ENCODE measurements at places on chromosomes 13 and 19.
A peak's percentile ranks its signal among the peaks of the same experiment; 100 is the strongest.

- DNase-seq, result no peak
Measured at GRCh38 chr13:24167666-24168391, 7.3 kb downstream of the SPATA13 start.

GRCh38 chr19:43582495-43582894 is 6.9 kb downstream of the PINLYP start:
- no peak for DNase-seq

DNA sequence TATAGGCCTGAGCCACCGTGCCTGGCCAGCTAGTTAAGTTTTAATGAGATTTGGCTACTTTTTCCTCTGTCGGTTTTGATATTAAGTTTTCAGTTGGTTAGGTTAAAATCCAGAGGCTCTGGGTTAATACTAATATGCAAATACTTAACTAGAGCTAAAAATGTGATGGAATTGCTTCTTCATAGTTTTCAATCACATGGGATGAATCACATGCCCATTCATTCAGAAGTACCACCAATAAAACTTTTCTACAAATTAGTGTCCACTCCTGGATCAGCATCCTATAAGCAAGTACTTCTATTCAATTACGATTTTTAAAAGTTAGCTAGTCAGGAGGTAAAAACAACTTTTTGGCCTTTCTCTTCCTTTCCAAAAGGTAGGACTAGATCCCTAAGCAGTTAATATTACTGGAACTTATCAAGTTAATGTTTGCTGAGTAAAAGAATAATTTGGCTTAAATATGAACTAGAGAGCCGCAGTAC is 4.3 kb downstream of the SLC25A30 start:
- no peak for DNase-seq

- no peak for DNase-seq
Measured at GRCh38 chr13:93529961-93530360, 303.4 kb downstream of the GPC6 start.

DNA sequence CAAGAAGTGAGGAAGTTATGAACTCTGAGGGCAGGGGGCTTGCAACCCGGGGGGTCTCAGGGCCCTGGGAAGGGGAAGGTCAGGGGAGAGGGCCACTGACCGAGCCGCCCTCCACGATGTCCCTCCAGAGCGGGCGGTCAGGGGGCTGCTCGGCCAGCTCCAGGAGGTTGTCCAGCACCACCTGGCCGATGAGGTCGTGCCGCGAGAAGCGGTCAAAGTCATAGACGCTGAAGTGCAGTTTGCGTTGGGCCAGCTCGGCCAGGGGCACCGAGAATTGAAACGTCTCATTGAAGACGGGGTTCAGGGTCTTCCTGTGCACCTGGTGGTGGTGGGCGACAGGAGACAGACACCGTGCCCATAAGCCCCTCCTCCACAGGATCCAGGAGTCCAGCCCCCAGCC is 10.5 kb downstream of the SYT3 start:
- no peak for DNase-seq

GRCh38 chr13:25881971-25882451 is 169.8 kb downstream of the SHISA2 start:
- DNase-seq, result no peak

DNA sequence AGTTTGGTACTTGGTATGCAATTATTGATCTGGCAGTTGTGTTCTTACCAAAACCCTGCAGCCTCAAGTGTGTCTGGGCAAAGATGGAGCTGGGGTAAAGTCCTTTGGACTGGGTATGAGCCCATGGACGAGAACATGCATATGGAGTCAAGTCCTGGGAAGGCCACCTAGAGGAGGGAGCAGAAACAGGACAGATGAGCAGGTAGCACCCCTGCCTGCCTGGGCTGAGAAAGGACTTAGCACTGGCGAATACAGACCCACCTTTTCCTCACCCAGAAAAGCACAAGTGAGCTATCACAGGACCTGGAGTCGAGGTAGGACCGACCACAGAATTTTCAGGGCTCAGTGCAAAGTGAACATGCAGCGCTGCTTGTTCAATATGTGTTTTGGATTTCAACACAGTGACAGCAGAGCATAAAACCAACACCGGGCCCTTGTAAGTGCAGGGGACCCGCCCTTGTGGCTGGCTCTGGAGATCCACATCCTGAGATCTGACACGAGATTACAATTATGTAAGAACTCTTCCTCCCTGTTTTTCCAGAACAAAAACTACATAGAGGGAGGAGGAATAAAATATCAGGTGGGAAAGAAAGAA is 25.9 kb downstream of the IGFL2 start:
- no peak for DNase-seq

DNA sequence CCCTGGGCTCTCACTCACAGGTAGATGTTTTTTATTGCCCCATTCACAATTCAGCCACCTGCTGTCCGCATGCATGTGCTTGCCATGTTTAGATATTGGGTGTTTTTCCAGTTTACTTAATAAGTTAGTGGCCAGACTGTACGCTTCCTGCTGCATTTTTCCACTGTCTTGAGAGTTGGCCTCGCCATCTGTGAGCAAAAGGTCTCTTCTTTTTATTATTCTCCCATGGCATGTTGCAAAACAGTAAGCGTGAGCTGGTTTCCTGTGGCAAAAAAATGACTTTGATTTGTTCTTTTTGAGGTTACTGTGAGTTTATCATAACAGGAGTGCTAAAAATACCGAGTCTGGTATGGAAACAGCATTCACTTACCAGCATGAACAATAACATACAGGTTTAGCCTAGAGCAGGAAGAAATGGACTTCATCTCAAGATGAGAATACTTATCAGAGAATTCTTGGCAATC is 46.0 kb downstream of the SAE1 start:
- DNase-seq, result no peak

GRCh38 chr13:75196147-75196837 is 285.7 kb downstream of the TBC1D4 start:
- DNase-seq, result no peak

DNA sequence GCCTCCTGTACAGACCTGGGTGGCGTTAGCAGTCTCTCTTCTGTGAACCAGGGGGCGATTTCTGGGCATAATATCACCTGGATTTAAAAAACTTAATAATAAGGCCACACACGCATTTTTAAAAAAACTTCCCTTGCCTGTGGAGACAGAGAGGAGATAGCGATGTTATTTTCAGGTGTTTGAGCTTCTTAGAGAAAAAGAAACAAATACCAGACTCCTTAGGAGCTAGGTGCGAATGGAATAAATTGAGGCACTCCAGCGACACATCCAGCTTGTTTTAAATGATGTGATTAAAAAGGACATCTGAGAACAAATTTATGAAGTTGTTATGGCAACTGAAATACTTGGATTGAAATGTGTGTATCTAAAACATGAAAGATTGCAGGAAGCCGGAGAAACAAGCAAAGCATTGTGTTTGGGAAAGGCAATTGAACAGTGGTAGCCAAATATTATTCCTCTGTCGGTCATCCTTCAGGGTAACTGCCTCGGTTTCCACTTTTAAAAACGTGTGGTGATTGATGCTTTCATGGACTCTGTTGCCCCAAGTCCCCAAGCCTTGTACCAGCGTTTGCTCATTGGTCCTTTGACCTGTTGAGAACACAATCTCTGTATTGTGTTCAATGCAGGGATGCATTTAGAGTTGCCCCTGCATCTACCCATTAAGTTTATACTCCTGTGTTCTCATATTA is 158.7 kb downstream of the TM9SF2 start:
- DNase-seq, result no peak

DNA sequence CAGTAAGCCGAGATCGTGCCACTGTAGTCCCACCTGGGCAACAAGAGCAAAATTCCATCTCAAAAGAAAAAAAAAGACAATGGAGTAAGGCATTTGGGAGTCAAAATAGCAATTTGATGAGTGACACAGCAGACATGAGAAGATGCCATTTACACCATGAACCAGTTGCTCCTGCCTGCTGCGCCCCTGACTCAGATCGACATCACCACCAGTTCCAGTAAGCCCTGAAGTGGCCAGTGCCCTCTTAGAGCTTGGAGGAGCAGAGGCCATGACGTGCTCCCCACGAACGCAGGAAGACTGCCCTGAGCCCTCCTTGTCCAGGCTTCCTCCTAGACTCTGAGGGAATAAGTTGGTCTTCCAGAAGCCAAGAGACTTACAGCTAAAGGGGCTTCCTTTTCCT is 339.2 kb downstream of the MYO16 start:
- no peak for DNase-seq

GRCh38 chr13:110208116-110208515 is 98.8 kb downstream of the COL4A1 start:
- no peak for DNase-seq

- peak; percentile 25 for DNase-seq
Measured at GRCh38 chr13:48731957-48732569, 78.3 kb downstream of the CYSLTR2 start.

- DNase-seq, result no peak
Measured at GRCh38 chr13:26847281-26847680, 86.7 kb upstream of the GPR12 start.

- no peak for DNase-seq
Measured at GRCh38 chr13:102569488-102569887, 27.3 kb upstream of the TPP2 start.

- DNase-seq, result no peak
Measured at GRCh38 chr19:42252365-42253244, 2.3 kb downstream of the ERF start.

- DNase-seq, result no peak
Measured at GRCh38 chr13:51827254-51827653, 17.7 kb downstream of the TMEM272 start.

GRCh38 chr13:46720189-46720588 is 76.8 kb downstream of the ESD start:
- no peak for DNase-seq

GRCh38 chr13:96632536-96633320 is 361.5 kb downstream of the OXGR1 start:
- no peak for DNase-seq

DNA sequence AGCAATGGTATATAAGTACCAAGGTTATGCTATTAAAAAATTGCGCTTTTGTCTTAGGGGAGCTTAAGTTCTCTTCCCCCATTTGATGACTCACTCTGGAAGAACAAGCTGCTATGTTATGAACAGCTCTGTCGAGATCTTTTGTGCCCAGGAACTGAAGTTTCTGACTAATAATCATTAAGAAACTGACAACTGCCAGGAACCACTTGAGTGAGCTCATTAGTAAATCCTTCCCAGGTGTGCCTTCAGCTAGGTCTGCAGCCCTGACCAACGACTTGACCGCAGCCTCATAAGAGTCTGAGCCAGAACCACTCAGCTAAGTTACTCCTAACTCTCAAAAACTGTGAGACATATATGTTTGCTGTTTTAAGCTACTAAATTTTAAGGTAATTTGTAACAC is 147.8 kb downstream of the SLITRK6 start:
- DNase-seq, result no peak

- no peak for DNase-seq
Measured at GRCh38 chr13:108276060-108276459, 6.5 kb downstream of the TNFSF13B start.

- no peak for DNase-seq
Measured at GRCh38 chr19:903266-903797, 9.7 kb downstream of the R3HDM4 start.

DNA sequence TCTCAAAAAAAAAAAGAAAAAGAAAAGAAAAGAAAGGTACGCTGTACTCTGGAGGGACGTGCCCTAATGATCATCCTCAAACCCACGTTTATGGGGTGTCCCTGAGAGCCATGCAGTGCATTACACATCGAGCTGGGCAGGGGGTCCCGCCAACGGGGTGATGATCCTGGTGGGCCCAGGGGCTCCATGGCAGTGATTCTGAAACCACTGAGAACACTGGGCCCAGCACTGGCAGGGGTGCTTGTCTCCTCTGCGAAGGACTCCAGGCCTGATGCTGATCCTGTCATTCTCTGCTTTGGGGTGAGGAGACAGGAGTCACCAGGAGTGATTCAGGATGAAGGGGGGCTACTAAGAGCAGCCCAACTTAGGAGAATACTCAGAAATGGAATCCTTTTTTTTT is 18.7 kb downstream of the MOB3A start:
- DNase-seq, result no peak

DNA sequence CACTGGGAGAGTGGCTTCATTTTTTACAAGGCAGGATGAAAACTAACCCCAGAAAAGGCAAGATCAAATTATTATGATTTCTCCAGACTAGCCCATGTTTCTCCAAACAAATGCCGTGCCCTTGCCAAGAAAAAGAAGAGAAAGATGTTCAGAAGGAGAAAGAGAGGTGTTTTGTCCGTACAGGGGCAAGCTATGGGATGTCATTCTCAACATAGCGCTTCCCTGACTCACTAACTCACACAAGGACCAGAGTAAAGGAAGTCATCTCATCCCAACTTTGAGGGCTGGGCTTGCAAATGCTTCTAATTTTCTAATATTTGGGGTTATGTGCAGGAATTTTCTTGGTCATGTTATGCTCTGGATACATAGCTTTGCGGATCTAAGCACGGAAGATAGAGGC is 224.2 kb upstream of the MAB21L1 start:
- no peak for DNase-seq

DNA sequence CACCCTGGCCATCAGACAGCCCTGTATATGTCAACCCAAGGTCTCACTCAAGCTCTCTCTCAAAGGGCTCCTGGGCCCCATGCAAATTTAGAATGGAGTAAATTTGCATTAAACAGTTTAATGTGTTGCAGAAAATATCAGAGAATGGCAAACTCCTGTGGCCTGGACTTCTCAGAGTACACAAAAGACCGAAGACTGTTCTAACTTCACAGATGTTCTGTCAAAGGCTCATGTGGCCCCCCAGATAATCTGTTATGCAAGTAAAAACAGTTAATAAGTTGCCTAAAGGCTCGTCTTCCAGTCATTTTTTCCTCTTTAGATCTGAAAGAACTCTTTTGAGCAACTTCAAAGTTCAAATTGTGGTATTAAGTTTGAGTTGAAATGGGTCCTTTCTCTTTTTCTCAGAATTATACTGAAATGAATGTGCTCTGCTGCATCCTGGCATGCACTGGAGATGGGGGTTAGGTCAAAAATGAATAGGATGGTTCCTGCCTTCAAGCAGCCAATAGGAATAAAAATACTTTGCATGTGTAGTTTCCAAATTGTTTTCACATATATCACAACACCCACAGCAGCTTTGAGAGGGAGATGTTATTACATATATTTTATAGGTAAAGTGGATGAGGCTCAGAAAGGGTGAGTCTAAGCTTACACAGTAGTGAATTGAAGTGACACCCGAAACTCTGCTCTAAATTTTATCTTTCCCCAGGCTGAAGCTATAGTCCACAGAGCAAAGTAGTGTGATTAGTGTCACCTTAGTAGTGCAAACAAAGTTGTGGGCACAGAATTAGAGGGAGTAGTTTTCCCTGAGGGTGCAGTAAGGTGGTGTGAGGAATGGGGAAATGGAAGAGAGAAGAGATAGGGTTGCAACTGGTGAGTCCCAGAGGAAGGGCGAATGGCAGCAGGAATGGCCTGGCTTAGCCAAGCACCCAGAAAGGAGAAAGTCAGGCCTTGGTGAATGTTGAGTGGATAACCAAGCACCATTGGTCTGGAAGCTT is 205.0 kb upstream of the RFC3 start:
- DNase-seq, result no peak

All from effector memory CD4-positive, alpha-beta T cell (primary cell).